ENCODE measurements at places on chromosomes 3 and 15.

DNA sequence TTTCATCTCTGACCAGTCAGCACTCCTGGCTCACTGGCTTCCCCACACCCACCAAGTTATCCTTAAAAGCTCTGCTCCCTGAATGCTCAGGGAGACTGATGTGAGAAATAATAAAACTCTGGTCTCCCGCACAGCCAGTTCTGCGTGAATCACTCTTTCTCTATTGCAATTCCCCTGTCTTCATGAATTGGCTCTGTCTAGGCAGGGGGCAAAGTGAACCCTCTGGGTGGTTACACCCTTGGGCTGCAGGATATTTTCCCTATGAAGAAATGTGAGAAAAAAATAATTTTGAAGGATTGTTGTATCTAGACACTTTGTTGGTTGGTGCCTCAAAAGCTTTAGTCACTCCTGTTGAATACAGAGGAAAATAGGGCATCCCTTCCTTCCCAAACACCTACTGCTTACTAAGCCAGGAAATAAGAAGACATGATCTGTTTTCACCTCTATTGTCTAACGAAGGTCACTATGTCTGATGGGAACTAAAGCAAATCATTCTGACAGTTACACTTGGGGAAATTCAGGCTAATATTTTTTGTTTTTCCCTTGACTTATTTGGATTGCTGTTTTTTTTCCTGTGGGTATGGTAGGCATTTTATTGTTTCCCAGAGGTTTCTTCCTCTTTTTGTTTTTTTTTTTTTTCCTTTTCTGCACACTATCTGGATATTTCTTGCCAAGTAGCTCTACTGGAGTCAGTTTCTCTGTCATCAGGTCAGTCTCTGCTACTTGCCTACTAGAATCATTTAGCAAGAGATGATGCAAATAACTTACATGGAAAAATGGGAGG is 15.3 kb upstream of the TNFSF10 start:
- no peak for DNase-seq

DNA sequence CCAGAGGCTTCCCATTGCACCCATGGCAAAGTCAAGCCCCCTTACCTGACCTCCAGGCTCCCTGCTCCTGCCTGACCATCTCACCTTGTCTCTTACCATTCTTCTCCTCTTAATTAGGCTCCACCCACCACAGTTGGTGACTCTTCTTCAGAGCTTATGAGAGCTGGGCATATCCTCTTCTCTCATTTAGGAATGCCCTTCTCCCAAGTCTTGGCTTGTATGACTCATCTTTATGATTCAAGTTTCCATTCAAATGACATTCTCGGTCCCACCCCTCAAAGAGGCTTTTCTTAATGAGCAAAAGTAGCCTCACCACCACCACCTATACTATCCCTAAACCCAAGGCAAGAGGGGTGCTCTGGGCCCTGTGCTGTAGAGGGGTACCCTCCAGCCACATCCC is 55.3 kb upstream of the NUDT16 start:
- DNase-seq: no peak

DNA sequence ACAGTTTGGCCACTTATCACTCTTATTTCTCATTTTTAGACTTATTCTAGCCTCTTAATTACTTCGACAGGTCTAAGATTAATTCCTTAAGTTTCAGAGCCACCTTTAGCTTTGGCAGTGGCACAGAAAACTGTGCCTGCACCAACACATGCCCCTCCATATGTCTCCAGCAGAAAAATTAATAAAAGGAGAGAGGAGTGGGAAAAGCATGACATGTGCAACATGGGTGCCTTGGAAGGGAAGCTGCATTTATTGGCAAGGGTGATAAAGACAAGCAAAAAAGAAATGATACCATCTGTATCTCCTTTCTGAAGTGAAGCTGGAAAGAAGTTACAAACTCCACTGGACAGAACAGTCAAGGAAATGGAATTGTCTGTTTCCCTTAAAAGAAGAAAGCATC is 121.7 kb upstream of the CFAP20DC start:
- DNase-seq: no peak

- DNase-seq: no peak
Measured at GRCh38 chr3:172276103-172276502, 172.2 kb downstream of the GHSR start.

- DNase-seq: no peak
Measured at GRCh38 chr15:71775856-71776255, 34.5 kb upstream of the NR2E3 start.

DNA sequence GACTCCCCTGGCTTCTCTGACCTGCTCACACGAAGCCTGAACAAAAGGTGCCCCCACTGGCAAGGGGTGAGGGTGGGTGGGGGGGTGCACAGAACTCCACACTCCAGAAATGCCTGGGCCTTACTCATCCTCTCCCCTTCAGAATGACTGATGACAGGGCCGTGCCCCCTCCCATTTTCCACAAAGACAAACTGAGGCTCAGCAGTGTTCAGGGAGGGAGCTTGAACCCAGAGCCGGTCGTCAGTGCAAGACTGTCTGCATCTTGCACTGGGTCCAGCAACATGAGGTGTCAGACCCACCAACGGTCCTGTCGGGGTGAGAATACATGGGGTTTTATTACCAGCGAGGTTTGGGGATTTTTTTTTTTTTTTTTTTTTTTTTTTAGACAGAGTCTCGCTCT is 15.3 kb downstream of the IGDCC3 start:
- no peak for DNase-seq

GRCh38 chr3:171163101-171164066 is 136.9 kb upstream of the SLC2A2 start:
- DNase-seq: peak; percentile 55

- no peak for DNase-seq
Measured at GRCh38 chr15:60973637-60974415, 255.3 kb downstream of the RORA start.

All from activated CD4-positive, alpha-beta T cell treated with anti-CD3 and anti-CD28 coated beads, Interleukin-2, Interleukin-6, amounts not matched to agents 100 ng/mL and 50 ng/mL, durations not matched to agents 16 hours and 8 hours (primary cell).